Large intestine (tissue), 12 donors: ENCODE measurements at places on chromosomes 1 and 21.

DNA sequence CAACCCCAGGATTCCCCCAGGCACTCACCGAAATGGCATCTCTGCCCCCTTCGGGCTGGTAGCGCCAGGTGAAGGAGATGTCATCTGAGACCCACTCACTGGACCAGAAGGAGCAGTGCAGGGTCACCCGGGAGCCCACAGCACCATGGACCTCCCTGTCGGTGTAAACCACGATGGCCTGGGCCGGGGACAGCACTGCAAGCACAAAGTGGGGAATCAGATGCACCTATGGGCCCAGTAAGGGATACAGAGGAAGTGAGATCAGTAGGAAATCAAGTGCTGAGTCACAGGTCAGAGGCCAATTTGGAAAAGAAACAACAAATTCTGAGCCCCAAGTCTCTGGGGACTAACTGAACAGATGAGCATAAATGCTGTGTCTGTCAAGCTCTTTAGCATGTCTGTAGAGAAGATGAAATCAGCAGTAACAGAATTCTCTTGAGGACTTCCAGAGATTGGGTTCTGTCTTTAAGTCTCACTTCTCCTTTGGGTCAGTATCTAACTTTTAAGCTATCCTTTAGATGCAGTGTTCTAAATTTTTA is 2.5 kb downstream of the MPZ start:
- peak; percentile 19 for DNase-seq

GRCh38 chr1:181250038-181250437 is 161.5 kb downstream of the IER5 start:
- DNase-seq = no peak

DNA sequence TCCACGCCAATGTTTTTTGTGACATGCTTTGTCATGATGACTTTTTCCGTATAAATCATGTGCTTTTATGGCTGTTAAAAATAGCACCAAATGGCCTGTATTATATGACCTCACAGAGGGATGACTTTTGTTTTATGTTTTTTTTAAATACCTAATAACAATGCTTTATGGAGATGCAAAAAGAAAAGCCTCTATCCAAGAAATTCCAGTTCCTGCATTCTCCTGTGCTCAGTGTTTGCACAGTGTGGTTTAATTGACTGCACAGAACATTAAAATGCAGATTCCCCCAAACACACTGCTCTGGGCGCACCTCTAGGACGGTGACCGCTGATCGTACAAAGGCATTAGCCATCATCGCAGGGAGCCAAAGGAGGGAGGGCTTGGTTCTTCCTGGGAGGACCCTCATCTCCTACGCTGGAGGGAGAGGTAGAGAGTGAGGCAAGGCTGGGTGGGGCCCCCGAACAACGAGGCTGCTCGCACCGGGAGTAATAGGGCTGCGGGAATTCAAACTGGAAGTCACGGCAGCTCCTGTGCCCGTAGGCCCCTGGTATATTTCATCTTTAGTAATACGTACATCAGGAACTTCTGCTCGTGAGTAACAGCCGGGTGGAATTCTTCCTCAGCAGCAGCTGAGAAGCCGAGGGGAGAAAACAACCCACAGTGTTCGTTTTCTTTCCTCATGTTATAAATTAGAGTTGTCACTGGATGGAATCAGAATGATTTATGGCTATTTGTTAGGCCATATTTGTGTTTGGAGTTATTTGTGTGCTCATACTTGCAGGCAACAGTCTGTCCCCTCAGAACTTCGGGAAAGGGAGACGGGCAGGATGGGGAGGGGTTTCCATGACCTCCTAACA is 465.6 kb downstream of the CAMTA1 start:
- no peak for DNase-seq

GRCh38 chr1:39501666-39502065 is 10.2 kb downstream of the BMP8A start:
- DNase-seq = no peak

GRCh38 chr1:245684166-245684565 is 529.4 kb downstream of the KIF26B start:
- DNase-seq = no peak

GRCh38 chr1:39214998-39215873 is 10.7 kb downstream of the MACF1 start:
- peak; percentile 62 for DNase-seq

- no peak for DNase-seq
Observed at GRCh38 chr1:235852887-235853286, 13.8 kb downstream of the LYST start.

DNA sequence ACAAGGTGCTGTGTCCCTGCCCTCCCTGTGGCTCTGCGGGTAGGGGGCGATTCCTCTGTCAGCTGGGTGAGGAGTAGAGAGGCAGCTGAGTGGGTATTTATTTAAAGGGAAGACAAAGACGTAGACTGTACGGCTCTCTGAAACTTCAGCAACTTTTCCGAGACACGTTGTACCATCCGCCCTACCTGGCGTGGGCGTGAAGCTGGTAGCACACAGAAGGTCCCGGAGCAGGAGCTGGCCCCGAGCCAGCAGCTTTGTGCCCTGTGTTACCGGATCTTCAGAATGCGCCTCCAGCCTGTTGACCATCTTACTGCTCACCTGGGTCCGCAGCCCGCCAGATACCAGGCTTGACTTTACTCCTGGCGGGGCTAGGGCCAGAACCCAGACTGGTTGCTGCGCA is 34.9 kb downstream of the PRKCZ start:
- no peak for DNase-seq

DNA sequence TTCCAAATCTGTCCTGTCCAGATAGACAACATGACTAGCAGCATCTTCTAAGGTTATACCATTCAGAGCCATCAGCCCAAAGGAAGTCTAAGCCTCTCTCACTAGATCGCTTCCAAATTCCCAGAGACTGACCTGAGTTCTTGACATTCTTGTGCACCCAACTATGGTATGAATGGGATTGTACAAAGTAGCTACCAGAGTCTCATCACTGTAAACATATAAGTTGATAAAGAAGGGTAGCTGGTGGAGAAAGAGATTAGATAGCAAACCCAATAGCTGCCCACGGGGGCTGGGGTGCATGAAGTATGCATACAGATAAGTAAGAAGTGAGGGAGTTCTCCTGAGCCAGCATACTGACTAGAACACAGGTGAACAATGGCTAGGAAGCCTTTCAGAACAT is 180.0 kb downstream of the PLPP3 start:
- no peak for DNase-seq

DNA sequence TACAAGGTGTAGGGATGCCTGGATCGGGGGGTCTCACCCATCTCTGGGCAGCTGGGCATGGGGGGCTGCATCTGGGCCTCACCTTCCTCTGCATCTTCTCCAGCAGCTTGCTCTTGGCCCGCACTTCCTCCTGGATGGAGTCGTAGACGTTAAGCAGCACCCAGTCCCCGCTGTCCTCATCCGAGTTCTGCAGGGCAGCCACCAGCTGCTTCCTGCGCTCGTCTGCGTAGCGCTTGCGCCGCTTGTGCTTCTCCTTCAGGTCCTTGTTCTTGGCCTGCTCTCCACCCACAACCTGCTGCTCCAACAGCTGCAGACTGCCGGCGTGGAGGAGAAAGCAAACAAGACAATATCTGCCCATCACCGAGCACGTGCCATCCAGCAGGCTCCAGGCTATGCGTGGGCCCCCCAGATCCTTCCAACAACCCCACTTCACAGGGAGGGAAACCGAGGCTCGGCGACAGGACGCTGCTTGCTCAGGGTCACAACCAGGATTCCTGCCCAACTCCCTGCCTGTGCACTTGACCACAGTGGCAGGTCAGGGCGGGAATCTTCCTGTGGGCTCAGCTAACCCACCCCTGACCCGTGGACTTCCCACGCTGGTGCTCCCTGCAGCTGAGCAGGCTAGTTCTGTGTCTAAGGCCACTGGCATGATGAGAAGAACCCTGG is 21.5 kb upstream of the DDOST start:
- DNase-seq = no peak

GRCh38 chr1:162904023-162904422 is 43.0 kb upstream of the CCDC190 start:
- DNase-seq = no peak

GRCh38 chr1:244709076-244709475 is 56.1 kb downstream of the DESI2 start:
- no peak for DNase-seq

GRCh38 chr1:63316598-63316983 is 5.8 kb upstream of the FOXD3 start:
- peak; percentile 3 for DNase-seq

DNA sequence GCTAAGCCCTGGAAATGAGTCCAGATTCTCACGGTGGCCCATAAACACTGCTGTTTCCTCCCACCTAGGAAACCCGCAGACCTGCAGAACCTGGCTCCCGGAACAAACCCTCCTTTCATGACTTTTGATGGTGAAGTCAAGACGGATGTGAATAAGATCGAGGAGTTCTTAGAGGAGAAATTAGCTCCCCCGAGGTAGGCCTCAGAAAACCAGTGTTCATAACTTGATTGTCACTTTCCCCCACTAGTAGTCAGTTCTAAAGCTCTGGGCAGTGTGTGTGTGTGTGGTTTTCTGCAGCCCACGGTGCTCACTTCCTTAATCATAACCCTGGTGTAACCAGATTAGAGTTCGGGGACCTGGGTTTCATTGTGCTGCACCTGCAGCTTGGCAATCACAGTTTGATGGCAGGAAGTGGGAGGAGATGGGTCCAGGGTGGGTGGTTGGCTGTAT is 39.1 kb downstream of the CLIC6 start:
- DNase-seq = no peak

DNA sequence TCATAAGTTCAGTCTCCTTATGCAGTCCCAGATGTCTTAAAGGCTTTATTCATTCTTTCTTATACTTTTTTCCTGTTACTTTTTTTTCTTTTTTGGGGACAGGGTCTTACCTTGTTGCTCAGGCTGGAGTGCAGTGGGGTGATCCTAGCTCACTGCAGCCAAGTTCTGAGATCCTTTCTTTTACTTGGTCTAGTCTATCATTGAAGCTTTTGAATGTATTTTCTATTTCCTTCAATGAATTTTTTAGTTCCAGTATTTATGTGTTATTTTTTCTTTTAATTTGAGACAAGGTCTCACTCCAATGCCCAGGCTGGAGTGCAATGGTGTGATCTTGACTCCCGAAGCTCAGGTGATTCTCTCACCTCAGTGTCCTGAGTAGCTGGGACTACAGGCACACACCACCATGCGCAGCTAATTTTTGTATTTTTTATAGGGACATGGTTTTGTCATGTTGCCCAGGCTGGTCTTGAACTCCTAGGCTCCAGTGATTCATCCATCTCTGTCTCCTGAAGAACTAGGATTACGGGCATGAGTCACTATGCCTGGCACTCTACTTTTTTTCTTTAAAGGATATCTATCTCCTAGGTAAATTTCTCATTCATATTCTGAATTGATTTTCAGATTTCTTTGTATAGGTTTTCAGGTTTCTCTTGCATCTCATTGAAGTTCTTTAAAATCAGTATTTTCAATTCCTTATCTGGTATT is 26.1 kb upstream of the GTF2B start:
- DNase-seq = no peak
